CD8-positive, alpha-beta T cell (primary cell): ENCODE measurements at places on chromosomes 1 and 21.
A peak's percentile ranks its signal among the peaks of the same experiment; 100 is the strongest.

DNA sequence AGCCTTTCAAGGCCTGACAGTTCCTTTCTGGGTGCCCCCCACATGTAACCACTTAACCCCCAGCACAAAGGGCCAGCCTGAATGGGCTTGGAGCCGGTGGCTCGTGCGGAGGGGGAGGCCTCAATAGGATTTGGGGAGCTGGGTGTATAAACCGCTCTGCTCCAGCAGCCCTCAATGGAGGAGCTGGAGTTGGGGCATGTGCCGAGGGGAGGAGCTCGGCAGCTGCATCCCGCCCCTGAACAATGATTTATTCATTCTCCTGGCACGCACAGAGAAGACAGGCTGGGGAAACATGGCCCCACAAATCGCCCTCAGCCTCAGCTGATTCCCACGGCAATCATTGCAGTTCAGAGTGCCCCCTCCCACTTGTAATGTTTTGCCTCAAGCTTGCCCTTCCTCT lies 6.9 kb upstream of the C1orf216 start:
- no peak for DNase-seq

DNA sequence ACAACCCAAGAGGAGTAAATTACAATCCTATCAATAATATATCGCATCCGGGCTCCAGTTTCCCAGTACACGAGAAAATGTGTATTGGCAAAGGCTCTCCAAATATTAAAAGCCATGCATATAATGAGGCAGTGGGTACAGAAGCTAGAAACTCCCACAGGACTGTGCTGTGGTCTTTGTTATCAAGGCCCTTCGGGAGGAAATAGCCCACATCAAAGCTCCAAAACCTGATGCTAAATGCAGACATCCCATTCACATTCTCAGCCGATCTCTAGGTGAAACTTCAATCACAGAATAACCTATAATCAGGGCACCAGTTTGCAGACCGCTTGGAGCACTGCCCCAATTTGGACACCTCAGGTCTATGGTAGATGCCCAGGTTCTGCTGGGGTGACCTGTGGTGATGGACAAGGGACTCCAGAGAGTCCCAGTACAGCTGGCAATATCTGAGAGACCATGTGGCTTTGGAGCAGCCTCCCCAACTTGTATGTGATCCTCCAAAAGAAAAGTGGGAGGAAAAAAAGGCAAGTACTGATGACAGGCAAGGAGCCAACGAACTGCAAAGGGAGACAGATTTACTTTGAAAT lies 148.8 kb upstream of the CAMK1G start:
- DNase-seq, result no peak

GRCh38 chr1:222904451-222904850 lies 89.6 kb downstream of the DISP1 start:
- no peak for DNase-seq

DNA sequence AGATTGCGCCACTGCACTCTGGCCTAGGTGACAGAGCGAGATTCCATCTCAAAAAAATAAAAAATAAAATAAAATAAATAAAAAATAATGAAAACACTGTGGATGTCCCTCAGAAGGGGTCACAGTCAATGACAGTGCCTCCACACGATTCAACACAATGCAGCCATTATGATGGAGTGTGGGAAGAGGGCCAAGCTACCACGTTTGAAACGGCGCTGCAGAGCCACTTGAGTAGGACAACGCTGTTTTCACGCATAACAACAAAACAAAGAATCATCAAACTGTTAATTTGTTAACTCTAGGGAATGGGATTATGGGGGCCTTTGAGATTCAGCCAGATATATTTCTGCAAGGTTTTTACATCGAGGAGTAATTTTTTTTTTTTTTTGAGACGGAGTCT lies 36.5 kb downstream of the NKAIN1 start:
- DNase-seq, result no peak

DNA sequence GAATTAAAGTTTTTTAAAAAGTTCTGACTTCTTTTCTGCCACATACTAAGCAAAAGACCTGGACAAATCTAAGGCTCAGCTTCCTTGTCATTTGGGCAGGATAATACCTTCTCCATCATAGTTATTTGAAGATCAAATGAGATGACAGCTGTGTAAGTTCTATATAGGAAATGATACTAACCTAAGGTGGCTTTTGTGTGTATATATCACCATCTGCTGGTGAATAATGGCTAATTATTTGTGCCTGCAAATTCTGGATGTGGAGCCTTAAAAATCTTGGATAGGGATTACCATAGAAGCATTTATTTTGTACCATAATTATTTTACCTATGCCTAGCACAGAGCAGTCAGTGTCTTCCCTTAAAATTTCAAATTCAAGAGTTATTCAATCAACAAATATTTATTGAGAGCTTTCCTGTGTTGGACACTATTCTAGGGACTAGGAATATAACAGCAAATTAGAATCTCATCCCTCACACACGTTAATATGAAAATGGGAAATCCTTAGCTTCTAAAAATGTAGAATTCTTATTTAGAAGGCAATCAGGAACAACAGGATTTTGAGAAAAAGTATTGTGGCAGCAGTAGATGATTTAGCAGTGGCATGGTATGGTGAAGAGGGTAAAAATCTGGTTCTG lies 89.8 kb downstream of the TMEM200B start:
- DNase-seq, result peak; percentile 47

GRCh38 chr1:159465191-159465603 lies 25.7 kb downstream of the OR10J1 start:
- DNase-seq, result no peak

GRCh38 chr1:234253732-234254131 lies 119.5 kb upstream of the COA6 start:
- no peak for DNase-seq
